ENCODE measurements at places on chromosomes 12 and 14.
A peak's percentile ranks its signal among the peaks of the same experiment; 100 is the strongest.

- DNase-seq: no peak
These were observed 1019.2 kb downstream of the AACS start for GRCh38 chr12:126084480-126084879.

DNA sequence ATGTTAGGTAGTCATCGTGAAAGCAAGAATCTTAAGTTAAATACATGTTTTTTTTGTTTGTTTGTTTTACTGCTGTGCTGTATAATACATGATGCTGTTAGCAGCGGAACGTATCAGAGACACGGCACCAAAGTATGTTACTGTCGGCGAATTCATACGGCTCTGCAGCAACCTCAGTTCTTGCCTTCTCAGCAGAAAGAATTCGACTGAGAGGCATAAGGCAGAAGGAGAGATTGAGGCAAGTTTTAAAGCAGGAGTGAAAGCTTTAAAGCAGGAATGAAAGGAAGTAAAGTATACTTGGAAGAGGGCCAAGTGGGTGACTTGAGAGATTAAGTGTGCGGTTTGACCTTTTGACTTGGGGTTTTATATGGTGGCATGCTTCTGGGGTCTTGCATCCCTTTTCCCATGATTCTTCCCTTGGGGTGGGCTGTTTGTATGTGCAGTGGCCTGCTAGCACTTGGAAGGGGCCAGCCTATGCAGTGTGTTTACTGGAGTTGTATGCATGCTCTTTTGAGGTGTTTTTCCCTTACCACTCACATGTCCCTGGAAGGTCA, 23.7 kb downstream of the LEMD3 start:
- no peak for DNase-seq

GRCh38 chr14:36241183-36241582, 64.7 kb upstream of the PTCSC3 start:
- no peak for DNase-seq

DNA sequence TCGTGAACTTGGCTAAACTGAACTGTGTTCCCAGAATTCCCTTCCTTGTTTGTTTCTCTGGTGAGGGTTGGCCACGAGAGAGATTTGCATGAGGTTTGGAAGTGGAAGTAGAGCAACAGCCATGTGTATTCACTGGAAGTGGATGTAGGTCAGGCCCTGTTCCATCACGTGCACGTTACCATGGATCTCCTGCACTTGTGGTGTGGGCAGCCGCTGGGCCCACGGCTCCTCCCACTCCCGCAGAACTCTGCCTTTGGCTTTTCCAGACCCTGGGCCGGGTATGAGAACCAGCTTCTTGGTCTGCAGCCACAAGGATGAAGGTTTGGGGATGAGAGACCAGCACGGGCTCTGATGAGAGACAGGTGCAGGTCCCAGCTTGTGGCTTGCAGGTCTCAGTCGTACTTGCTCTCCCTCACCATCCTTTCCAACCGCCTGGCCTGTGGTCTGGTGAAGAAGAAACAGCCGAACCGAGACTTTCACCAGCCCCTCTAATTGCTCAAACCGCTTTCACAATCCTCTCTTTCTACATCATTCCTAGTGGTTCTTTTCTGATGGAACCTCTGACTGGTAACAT, 94.9 kb downstream of the DUSP16 start:
- DNase-seq: no peak

GRCh38 chr14:99195602-99196309, 76.2 kb downstream of the BCL11B start:
- no peak for DNase-seq

DNA sequence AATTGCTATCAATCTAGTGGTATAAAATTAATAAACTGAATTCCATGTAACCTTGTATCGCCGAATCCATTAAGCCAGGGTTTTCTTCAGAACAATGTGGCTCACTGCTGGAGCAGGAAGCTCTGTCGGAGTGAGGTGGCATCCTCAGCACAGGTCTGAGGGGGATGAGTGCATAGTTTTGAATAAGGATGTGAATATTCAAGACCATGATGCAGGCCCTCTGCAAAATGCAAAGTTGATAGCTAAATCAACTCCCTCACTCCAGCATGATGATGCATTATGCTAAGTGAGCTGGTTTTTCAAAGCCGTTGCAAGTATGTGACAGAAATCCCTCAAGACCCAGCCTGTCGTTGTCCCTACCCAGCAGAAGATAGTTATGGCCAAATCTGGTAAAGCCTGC, 53.0 kb downstream of the TRIM9 start:
- no peak for DNase-seq

DNA sequence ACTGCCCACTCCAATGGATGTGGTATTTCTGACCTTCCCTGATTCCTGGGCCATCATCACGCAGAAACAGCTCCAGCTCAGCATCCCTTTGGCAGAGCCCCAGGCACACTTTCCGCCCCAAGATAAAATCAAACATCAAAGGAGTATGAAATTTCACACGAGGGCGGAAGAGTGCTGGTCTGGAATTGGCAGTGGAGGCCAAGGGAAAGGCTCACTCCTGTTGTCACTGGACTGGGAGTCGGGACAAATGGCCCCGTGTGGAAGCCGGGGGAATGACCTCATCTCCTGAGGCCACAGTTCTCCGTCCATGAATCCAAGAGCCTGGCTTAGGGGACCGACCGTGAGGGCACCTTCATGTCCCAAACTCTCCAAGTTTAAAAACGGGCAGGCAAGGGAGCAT, 40.9 kb downstream of the FZD10 start:
- DNase-seq: no peak

- peak; percentile 21 for DNase-seq
These were observed 401.4 kb downstream of the RPL10L start for GRCh38 chr14:46250113-46250703.

GRCh38 chr12:104652910-104653309, 196.2 kb downstream of the CHST11 start:
- no peak for DNase-seq

All from neural progenitor cell (in vitro differentiated cells).